ENCODE measurements at places on chromosomes 6 and 20.

- DNase-seq: no peak
Measured at GRCh38 chr20:58310291-58310782, 822 bp downstream of the RAB22A start.

GRCh38 chr6:14120546-14120945, 3.0 kb downstream of the CD83 start:
- no peak for DNase-seq

DNA sequence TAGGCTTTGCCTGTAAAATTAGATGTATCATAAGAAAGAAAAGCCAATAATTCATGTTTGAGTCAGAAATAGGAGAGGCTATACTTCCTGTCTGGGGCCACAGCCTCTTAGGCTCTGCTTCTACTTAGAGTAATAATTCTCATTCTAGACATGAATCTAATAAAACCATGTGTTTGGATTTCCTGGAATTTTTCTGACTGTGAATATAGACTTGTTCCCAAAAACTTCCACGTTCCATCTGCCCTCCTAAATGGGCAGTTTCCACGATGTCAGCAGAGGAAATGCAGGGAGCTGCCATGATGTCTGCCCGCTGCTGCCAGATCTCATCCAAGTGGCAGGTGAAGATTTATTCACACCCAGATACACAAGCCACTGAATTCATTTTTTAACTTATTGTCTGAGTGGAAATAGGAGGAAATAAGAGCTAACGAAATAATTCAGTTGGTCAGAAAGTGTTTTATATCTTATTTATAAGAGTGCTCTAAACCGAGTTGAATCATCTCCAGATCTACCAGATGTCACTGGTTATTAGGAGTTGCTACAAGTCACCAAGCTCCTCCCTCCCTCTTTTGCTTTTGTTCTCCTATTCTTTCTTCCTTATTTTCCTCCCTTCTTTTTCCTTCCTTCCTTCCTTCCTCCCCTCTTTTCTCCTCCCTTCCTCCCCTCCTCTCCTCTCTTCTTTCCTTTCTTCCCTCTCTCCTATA, 69.3 kb downstream of the ALDH8A1 start:
- DNase-seq: no peak

GRCh38 chr6:150531957-150532356, 67.7 kb upstream of the PLEKHG1 start:
- no peak for DNase-seq

DNA sequence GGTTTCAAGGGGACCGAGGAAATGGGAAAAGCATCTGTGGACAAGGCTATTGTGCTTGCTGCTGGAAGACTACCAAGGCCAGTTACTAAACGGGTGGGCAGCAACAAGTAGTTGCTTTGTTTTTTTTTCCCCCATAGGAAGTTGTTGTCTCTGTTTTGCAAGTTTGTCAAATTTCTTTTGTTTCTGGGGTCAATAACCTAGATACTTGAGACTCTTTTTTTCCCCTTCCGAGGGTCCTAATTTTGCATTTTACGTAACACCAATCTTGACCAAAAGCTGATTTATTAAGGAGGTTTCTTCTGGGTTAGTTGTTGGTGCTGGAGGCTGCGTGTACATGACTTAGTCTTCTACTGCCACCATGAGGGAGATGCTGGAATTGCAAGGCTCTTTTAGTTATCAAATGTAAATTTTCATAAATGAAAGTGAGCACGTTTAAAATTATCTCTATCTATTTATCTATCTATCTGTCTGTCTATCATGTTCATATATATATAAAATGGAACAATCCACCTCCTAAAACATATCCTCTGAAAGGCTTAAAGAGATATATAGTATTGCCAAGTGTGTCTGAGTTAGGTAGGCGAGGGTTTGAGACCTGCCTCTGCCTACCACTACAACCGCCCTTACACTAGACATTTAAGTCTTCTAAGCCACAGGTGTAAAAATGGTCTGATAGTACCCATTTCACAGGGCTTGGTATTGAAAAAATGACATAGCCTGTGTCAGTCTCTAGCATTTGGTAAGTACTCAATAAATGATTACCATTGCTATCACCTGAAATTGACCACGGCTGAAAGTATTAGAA, 60.2 kb downstream of the GCLC start:
- DNase-seq: no peak

- DNase-seq: no peak
Measured at GRCh38 chr20:13205848-13206434, 15.1 kb upstream of the ISM1 start.

GRCh38 chr6:148440877-148441453, 98.3 kb downstream of the SASH1 start:
- DNase-seq: no peak

GRCh38 chr6:89944181-89944755, 50.0 kb downstream of the GJA10 start:
- DNase-seq: no peak

- DNase-seq: no peak
Measured at GRCh38 chr20:23368316-23369071, 6.5 kb downstream of the GZF1 start.

GRCh38 chr6:97594844-97595243, 311.8 kb upstream of the MMS22L start:
- DNase-seq: no peak

- DNase-seq: no peak
Measured at GRCh38 chr20:48262466-48262865, 477.2 kb upstream of the SULF2 start.

DNA sequence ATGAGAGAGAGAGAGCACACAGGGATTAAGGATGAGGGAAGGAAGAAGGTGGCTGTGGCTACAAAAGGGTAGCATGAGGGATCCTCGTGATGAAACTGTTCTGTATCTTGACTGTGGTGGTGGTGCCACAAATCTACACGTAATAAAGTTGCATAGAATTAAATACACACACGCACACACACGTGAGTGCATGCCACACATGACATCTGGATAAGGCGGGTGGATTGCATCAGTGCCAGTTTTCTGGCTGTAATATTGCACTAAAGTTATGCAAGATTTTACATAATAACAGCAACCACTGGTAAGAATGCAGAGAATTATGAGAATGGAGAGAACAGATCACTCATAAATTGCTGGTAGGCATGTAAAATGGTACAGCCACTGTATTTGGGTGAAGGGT, 16.9 kb upstream of the STK35 start:
- no peak for DNase-seq

GRCh38 chr6:67881706-67882065, 753.4 kb upstream of the ADGRB3 start:
- DNase-seq: no peak

GRCh38 chr6:49776444-49776843, 10.6 kb downstream of the PGK2 start:
- no peak for DNase-seq

- no peak for DNase-seq
Measured at GRCh38 chr20:49503176-49503575, 20.7 kb upstream of the KCNB1 start.

- no peak for DNase-seq
Measured at GRCh38 chr20:6579417-6579816, 188.1 kb upstream of the BMP2 start.

DNA sequence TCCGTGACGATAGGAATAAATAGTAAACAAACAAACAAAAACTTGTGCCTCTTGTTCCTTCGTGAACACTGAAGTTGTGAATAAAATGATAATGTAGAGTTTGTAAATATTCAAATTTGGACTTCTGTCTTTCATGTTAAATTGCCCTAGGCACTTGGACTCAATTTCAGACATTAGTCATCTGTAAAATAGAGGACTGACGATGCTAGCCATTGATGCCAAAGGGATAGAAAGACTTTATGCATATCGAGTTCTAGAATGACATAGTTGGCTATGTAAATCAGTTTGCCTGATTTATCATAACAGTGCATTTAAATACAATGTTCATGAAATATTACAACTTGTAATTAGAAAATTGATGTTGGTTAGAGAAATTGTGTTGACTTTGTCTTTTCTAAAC, 45.9 kb upstream of the FLRT3 start:
- no peak for DNase-seq

DNA sequence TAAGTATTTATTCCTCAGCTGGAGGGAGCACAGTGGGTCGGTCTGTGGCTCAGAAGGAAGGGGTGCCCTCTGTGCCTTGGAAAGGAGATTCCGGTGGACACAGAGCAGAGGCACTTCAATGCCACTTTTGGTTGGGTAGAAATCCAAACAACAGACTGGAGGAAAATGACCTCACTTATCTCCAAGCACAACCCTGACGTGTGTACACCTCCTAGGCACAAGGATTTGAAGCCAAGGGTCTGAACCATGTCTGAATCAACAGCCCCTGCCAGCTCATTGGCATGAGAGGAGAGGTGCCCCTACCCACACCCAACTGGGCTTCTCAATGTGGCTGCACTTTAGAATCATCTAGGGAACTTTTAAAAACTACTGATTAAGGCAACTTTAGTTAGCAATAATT, 13.4 kb downstream of the CD24 start:
- DNase-seq: no peak

GRCh38 chr6:40183902-40184301, 249.6 kb upstream of the MOCS1 start:
- DNase-seq: no peak

DNA sequence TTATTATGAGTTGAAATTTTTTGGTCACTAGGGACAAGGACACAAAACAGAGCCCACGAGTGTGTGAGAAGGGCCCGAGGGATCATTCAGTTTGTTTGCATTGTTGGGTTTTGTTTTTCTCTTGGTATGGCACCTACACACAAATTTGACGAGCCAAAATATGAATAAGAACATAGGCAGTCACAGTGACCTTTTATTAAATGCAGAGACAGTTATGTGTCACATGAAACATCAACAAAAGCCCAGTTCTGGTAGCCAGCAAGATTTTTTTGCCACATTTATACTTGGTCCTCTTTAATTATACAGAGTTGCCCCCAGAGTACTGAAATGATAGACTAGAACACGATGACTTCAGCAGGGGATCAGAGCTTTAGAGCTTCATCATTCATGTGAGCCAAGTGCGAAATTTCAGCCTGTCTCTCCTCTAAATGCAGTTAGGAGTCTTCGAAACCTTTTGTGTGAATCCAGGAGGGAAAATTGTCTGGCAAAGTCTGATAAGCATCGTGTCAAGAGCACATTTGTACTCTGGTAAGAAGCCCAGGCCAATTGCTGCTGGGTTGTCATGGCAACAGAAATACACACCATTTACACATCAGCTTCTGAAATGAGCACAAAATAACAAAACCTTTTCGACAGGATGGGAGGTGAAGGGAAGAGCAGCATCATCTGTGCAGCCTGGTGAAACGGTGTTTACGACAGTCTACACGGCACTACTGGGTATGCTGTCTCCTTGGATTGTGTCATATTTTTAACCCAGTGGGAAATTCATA, 79.2 kb upstream of the RIPOR2 start:
- DNase-seq: no peak

DNA sequence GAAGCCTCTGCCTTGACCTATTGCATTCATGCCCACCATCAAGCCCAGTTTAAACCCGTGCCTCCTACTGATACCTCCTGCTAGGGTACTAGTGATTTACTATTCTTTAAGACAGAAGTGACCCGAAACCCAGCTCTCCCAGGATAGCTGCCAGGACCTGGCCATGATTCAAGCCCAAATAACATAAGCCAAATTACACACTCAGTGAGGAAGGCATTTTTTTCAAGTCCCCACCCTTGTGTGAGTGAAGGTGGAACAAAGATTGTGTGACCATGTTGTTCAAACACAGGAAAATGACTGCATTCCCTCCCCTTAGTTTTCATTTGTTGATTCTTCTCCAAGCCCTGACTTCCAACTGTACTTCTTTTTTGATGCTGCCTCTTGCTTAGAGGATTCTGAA, 3.7 kb upstream of the KAT14 start:
- DNase-seq: no peak

DNA sequence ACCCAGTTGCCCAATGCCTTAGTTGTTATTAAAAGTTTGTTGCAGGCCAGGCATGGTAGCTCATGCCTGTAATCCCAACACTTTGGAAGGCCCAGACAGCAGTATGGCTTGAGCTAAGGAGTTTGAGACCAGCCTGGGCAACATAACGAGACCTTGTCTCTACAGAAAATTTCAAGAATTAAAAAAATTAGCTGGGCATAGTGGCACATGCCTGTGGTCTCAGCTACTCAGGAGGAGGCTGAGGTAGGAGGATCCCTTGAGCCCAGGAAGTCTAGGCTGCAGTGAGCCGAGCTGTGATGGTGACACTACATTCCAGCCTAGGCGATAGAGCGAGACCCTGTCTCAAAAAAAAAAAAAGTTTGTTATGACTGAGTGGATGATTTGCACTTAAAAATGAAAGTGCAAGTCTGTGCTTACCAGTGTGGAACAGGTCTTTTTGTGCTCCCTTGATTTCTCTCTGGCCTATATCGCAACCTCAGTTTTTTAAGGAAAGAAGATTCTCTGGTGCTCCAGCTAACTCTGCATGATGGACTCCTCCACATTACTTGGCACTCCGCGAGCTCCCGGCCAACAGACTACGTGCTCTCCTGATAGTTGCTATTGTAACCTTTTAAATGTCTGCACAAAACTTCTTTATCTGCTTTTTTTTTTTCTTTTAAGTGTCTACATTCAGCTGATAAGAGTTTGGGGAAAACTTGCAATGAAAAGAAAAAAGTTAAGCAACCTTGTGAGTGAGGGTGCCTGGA, 22.1 kb downstream of the ZKSCAN3 start:
- peak; percentile 39 for DNase-seq

DNA sequence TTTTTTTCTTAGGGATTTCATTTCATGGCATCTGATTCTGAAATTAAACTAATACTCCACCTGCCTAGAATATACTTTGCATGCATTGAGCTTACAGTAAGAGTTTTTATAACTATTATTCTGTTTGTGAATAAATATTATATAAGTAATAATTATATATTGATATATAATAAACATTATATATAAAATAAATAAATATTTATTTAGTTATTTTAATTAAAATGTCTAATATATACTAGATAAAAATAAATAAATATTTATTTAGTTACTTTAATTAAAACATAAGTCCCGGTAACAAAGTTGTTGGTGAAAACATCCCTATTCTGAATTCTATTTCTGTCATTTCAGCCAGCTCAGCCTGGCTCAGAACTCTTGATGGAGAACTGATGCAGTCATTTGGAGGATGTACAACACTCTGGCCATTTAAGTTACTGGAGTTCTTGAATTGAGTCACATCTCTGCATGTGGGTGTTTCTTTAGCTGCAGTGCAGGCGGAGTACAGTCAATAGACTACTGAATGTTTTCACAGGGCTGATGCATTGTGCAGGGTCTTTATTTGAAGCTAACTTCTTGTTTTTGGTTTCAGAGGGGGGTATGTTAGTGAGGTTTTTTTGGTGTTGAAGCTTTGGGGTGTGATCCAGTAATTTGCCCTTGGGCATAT, 508.9 kb upstream of the ADGRB3 start:
- DNase-seq: peak; percentile 26

- peak; percentile 27 for DNase-seq
Measured at GRCh38 chr6:32785781-32786533, 22.6 kb upstream of the HLA-DQB2 start.

GRCh38 chr20:35515949-35516645, 13.4 kb downstream of the C20orf173 start:
- no peak for DNase-seq

GRCh38 chr6:148432462-148433195, 90.0 kb downstream of the SASH1 start:
- no peak for DNase-seq

- no peak for DNase-seq
Measured at GRCh38 chr6:81995548-81996289, 243.2 kb upstream of the TENT5A start.

GRCh38 chr6:158072083-158072721, 90.5 kb downstream of the SYNJ2 start:
- DNase-seq: peak; percentile 23

- DNase-seq: no peak
Measured at GRCh38 chr20:38859070-38859690, 53.7 kb downstream of the PPP1R16B start.

Data from GM12878 (cell line).